NCI-H2029 treated with DMSO at 0.1 percent for 48 hours (cell line): ENCODE measurements at places on chromosomes 1 and 21.
A peak's percentile ranks its signal among the peaks of the same experiment; 100 is the strongest.

DNA sequence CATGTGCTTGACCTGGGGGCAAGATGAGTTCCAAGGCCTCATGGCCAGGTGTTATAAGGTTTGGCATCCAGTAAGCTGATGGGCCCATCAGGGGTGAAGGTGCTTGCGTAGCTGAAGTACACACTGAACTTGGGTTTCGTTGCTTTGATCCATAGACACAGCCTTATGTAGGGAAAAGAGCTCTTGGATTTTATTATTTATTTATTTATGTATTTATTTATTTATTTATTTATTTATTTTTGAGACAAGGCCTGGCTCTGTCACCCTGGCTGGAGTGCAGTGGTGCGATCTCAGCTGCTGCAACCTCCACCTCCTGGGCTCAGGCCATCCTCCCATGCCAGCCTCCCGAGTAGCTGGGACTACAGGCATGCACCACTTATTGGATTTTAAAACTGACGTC lies 63.2 kb downstream of the FOXD2 start:
- DNase-seq, result no peak

DNA sequence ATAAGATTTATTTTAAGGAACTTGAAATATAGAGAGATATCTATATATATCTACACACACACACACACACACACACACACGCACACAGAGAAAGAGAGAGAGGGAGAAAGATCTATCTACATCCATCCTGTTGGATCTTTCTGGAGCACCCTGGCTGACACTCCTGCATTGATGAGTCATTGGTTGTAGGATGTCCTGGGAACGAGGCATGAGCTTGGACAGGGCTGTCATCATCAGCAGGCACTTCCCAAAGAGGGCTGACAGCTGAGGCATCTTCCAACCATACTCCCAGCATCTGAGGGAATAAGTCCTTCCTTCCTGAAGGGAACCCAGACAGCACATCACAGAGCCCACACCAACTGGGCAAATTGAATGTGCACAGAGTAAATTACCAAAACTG lies 99.1 kb upstream of the ERG start:
- DNase-seq, result no peak

DNA sequence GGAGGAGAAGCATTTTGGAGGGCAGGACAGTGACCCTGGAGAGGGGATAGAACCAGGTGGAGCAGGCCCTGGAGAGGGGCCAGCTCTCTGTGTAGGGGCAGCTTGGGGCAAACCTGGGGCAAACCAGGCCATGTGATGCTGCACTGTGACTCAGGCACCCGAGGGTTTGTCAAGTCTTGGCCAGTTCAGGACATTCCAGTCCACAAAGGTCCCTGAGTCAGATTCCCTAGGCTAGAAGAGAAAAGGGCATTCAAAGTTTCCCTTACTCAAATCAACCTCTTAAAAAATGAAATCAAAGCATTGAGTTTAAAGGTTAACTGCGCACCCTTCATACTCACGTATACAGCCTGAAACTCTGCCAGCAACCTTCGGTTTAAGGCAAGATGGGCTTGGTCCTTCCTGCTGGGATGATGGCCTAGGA lies 25.2 kb upstream of the PLA2G2C start:
- no peak for DNase-seq

DNA sequence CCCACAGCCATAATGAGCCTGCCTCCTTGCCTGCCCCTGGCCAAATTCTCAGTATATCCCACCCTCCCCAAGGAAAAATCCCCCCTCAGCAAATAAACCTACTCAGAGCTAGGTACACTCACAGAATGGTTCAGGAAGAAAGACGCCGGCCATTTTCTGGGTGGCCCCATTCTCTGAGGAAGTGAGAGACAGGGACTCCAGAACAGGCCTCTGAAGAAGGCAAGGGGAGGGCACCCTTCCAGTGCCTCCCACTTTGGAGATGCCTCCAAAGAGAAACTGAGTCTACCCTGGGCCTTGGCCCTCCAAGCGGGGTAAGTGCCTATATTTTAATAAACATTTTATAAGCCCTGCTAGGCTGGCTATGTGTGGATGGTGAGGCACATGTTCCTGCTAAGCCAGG lies 2.3 kb downstream of the PACC1 start:
- DNase-seq, result no peak

DNA sequence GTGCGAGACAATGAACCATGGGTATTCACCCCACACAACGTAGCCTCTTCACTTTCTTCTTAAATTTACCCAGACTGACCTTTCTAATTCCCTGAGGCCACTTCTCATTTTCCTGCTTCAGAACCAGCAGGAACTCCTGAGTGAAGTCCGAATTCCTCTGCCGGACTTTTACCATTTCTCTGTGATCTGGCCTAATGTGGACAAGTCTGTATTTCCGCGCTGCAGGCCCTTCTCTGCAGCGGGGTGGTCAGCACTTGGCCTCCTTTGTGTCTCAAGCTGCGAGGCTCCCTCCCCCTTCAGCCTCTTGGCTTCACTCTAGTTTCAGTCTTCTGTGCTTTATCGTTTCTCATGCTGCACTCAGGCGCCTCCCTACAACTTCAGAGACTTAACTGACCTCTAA lies 9.4 kb upstream of the CTBS start:
- DNase-seq, result no peak

DNA sequence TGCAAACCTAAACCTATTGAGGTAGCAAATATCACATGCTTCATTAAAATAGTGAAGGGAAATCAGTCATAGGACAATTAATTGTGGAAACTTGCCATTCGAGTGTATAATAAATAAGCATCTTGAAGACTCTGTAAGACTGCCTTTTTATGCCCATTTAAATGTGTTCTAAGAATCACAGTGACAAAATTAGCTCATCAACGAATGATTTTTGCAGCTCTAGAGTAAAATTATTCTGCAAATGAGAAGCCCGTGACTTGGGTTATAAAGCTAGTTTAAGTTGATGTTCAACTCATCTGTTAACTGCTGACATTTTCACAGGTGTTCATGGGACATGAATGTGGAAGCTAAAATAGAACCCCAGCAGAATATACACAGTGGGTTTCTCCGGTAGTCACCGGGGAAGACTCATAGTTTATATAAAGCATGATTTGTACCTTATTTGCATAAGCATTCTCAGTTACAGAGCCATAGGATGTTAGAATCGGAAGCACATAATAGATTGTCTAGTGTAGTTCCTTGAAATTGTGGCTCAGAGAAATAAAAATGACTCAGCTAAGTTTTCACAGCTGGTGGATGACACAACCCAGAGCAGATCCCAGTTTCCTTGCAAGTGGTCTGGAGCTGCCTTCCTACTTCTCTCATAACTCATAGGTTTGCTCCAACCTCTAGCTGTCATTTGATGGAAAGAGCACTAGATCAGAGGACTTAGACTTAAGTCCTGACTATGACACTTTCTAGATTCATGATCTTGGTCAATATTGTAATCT lies 107.3 kb downstream of the UCHL5 start:
- DNase-seq, result no peak

DNA sequence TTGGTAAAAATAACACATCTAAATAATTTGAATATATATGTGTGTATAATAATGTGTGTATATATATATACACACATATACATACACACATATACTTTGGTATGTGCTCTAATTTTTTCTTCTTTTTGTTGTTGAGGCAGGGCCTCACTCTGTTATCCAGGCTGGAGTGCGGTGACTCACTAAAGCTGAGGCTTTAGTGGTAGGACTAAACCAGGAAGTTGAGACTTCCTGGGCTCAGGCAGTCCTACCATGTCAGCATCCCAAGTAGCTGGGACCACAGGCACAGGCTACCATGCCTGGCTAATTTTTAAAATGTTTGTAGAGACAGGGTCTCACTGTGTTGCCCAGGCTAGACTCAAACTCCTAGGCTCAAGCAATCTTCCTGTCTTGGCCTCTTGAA lies 46.7 kb upstream of the CXADR start:
- no peak for DNase-seq

DNA sequence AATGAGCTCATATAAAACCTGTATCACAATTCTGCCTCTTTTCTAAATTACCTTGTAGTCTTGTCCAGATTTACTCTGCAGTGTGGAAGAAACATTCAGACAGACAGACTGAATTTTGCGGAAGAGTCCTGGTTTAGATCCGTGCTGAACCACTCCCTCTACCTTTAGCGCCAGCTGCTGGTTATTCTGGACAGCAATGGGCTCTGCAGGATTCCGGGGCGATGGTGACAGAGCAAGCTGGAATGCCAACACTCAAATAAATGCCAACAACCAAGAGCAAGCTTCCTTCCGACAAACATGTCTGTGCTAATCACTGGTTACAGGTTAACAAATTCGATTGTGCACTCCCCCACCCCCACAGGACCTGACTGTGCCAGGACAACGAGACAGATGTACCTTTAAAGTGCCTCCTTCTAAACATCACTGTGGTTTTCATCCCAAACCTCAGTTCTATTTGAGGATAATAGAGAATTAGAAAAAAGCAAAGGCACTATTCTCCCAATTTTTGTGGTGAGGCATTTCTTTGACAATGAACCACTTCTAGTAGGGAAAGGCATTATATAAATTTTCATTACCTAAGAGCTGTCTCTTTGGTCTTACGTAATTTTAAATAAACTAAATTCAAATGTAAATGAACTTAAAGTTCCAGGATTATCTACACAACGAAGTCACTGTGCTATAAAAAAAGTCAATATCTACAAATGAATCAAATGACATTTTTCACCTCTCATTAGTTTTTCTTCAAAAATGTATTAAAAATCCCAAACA lies 90.4 kb downstream of the INTS7 start:
- no peak for DNase-seq

GRCh38 chr1:205677167-205677566 lies 3.1 kb downstream of the SLC45A3 start:
- no peak for DNase-seq

DNA sequence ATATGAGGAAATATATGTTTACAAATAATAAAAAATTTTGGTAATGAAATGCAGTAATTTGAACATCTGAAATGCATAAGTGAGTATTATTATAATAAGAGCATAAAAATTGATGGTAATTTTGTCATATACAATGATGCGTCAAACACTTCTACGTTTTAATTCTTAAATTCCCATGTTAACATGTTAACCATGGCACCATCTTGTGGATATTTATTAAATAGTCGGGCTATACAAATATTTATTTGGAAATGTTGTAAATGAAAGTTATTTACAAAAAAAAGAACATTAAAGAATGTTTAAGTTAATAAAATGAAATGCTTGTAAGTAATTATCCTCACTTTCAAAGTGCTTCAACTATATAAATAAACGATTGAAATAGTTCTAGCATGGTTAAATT lies 57.2 kb upstream of the C1orf185 start:
- DNase-seq, result no peak

GRCh38 chr21:41258617-41259016 lies 58.0 kb upstream of the FAM3B start:
- DNase-seq, result peak; percentile 24

GRCh38 chr1:53712276-53712675 lies 26.7 kb downstream of the GLIS1 start:
- DNase-seq, result no peak

DNA sequence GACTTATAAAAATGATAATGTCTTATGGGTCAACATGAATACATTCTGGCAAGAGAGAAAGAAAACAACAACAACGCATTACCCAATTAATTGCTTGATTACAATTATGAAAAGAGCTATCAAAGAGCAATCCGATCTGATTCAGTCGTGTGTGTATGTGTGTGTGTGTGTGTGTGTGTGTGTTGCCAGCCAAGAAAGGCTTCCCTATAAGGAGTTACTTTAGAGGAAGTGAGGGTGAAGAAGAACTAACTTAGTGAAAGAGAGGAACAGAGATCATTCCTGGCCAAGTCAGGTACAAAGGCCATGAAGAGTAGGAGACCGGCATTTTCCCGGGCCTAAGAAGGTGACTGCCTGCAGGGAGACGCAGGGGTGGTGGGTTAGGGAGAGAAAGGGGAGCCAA lies 9.4 kb downstream of the TMEM35B start:
- DNase-seq, result no peak

DNA sequence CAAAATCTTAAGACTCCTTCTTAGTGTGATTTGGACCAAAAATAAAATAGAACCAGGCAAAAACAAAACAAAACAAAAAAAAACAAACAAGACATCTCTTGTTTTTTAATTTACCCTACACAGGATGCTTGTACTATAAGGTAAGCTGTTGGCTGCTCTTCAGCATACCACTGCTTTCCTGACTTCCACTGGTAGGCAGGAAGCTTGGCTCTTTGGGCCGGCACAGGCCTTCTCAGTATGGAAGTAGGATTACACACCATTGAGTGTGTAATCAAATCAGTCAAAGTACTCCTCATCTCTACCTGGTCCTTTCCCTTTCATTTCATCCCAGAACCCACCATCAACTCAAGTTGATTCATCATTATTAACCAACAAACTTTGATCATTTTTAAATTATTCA lies 61.9 kb upstream of the RGS1 start:
- DNase-seq, result no peak

- DNase-seq, result no peak
These were observed 60.2 kb downstream of the DMRTB1 start for GRCh38 chr1:53519421-53519820.

- no peak for DNase-seq
These were observed 101.3 kb upstream of the KCNE2 start for GRCh38 chr21:34262469-34262845.

DNA sequence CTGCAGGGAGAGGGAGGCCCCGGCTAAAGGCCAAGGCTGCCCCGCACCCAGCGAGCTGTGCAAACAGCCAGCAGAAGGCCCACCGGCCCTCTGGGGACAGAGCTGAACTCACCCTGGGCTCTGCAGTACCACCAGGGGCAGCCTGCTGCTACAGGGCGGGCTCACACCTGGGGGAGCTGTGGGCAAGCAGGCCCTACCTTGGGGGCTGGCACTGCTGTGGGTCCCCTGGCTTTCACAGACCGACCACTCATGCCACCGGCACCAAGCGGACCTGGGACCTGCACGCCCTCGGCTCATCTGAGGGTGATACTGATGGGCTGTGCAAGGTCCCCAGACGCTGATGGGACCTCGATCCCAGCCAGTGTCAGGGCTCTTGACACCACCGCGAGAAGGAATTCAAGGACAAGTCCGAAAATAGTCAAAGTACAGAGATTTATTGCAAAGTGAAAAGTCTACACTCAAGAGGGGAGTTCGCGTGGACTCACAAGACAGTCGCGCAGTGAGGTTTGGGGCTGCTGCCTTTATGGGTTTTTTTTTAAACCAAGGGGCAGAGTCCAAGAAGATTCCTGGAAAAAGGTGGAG lies 61.0 kb upstream of the ADARB1 start:
- no peak for DNase-seq

DNA sequence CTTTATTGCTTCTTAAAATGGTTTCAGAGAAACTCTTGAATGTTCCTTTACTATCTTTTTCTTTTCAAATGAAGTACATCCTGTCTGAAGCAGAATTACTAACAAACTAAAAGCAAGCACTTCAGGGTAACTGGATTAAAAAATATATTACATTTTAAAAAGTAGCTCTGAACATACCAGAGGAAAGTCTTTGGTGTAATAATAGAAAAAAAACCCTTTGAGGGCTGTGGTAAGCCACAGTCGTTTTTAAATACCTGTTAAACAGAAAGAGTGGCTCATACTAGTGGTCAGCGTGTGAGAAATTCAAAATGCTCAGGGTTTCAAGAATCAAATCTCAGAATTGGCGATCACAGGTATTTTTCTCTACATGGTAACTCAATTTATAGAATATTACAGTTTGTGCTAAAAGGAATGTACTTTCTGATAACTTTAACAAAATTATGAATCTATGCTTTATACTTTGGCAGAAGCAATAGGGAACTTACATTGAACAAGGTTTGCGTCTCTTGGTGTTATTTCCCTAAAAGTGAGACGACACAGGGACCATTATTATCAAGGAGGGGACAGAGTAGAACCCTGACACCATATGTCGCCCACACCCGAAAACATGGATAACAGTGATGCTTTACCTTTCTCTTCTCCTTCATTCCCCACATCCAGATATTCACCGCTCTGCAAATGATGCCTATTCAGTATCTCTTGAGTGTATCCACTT lies 97.0 kb upstream of the DPH5 start:
- DNase-seq, result no peak
